Activated T-helper 1 cell treated with anti-CD3 and anti-CD28 coated beads, Interleukin-2, amount 50 U/mL, for 16 hours (primary cell): ENCODE measurements at places on chromosomes 1 and 21.

DNA sequence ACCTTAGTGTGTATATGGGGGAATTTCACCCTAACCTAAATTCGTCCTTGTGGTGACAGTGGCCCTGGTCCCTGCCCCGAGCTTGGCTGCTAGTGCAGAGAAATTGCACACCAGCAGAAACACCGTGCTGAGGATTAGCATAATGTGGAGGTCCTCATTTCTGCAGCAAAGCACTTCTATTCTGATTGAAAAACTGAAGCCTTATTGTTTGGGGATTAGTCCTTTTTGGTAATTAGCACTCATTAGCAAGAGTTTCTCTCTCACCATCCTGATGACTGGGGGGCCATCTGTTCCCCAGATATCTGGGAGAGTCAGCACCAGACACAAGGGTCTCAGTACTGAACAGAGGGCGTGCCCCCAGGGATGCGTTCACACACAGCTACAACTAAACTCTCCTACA is 55.2 kb downstream of the AJAP1 start:
- DNase-seq: no peak

DNA sequence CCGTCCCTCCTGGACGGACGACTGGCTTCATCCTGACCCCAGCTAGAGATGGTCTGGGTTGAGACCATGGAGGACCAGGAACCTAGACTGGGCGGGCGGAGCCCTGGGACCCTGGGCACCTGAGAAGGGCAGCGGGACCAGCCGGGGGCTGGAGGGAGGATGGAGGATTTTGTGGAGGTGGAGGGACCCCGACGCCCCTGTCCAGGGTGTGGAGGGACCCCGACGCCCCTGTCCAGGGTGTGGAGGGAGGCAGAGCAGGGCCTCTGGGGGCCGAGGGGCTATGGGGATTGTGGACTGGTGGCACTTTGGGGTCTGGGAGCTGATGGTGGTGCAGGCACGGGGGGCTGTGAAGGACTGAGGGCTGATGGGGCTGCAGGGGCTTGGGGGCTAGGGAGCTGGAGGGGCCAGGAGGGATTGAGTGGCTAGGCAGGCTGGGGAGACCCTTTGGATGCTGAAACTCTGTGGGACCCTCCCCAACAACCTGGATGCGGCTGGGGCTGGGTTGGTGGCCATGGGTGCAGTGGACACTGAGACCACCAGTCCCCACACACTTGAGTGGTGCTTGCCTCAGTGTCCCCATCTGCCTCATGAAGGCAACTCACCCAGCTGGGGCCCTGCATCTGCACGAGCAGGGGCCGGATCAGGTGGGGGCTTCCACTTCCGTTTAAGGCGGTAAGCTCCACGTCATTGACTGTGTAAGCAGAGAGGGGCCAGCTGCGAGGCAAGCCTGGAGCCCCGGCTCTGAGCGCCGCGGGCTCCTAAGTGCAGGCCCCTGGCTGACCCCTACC is 7.4 kb downstream of the GJC2 start:
- DNase-seq: no peak

DNA sequence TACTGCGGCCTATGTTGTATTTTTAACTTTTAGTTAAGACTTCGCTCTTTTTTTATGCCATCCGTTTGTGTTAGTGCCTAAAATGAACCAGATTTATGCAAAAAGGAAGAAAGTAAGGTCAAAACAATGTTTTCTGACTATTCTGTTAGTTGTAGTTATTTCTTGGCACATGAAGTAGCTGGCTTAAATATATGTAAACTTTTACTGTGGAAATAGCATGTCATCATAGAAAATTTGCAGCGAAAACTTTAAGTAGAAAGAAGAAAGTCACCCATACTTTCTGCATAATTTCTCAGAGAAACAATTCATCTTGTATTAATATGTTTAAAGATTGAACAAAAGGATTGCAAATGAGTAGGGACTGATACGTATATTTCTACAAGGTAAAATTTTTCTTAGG is 106.4 kb downstream of the NEK7 start:
- DNase-seq: no peak

- no peak for DNase-seq
These were observed 44.7 kb upstream of the LYPLAL1 start for GRCh38 chr1:219128957-219129356.

DNA sequence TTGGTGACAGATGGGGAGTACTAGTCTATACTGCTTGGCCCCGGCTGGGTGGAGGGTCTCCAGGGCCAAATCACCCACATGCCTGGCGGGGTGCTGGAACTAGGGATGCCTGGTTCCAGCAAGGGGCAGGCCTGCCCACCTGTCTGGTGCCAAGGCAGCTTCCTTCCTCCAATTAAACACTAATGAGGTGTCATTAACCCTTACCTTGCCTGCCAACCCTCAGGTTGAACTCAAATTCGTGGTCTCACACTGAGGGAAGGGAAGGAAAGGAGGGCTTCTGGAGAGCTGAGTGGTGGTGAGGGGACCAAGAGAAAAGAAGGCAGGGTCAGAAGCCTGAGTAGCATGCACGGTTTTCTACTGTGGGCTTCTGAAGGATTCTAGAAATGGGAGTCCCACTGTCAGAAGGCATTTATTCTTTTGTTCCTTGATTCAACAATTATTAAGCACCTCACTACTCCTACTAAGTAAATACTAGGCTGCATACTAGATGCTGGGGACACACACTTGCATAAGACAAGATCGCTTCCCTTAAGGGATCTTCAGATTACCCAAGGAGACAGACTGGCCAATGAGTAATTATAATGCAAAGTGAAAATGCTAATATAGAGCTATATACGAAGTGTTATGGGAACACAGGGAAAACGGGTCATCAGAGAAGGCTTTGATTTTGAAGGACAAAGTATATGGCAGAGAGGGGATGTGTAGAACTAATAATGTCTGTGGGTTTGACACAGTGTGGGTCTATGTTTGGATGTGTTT is 5.9 kb upstream of the EFNA3 start:
- DNase-seq: no peak
